ENCODE measurements at places on chromosomes 1 and 21. TPM values are rescaled to one million over a fixed set of nuclear protein-coding genes. Genes with fewer than 3 reads are reported as not detected.

Gene CLCA4
- total RNA-seq: not detected

Gene ST6GALNAC3
- 0.73 TPM for total RNA-seq

- H3K4me1 ChIP-seq: peaks cover 7% of the 10 kb centered on the region
- H3K36me3 ChIP-seq: no peaks in the 10 kb centered on the region
- H3K27me3 ChIP-seq: peaks cover 26% of the 10 kb centered on the region
- no peak overlapping the region for H3K27ac ChIP-seq
These were observed 77.6 kb upstream of the IFNAR2 start for GRCh38 chr21:33151941-33152731.

- no peaks in the 10 kb centered on the region for H3K36me3 ChIP-seq
- peaks cover 2% of the 10 kb centered on the region for H3K27me3 ChIP-seq
- no peak for DNase-seq
- H3K27ac ChIP-seq: no peak overlapping the region
These were observed 26.8 kb upstream of the RASAL2 start for GRCh38 chr1:178066908-178067614.
